ENCODE measurements at places on chromosomes 7 and 10.

GRCh38 chr7:44796034-44796503 lies 412 bp upstream of the PPIA start:
- no peak for DNase-seq

- no peak for DNase-seq
These were observed 230.8 kb upstream of the GHITM start for GRCh38 chr10:83908506-83908905.

GRCh38 chr7:33836797-33837355 lies 68.5 kb upstream of the BMPER start:
- no peak for DNase-seq

GRCh38 chr7:107069457-107069856 lies 25.0 kb downstream of the PRKAR2B start:
- DNase-seq, result no peak

DNA sequence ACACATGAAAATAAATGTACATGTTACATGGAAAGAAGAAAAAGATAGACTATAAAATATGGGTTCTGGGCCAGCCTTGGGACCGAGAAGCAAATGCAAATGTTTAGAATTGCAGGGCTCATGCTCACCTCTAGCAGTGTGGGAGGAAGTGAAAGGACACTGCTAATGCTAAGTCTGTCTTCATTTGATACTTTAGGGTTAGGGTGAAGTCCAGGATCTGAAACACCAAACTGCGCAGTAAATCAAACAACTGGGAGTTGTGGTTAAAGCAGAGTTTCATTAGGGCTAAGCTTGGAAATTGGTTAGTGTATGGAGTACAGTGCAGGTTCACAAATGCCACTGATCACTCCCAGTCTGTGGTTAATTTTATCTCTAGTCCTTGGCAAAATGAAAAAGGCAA lies 73.2 kb upstream of the PDK4 start:
- DNase-seq, result no peak

DNA sequence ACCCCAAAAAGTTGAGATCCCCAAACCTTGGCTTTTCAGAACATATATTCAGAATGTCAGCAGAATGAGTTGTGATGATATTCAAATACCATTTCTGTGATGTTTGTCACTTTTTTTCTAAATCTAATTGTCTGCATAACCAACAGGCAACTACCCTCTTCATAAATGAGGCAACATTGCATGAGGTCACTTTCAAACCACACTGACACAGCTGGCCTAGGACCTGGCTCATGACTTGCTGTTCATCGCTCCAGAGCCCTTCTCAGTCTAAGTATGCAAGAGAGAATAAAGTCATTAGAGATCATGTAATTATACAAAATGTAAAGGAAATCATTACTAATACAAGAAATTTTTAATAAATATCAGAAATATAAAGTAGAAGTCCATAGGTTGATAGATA lies 681.9 kb downstream of the GRM8 start:
- no peak for DNase-seq

GRCh38 chr7:144991041-144991440 lies 155.2 kb upstream of the TPK1 start:
- DNase-seq, result no peak

DNA sequence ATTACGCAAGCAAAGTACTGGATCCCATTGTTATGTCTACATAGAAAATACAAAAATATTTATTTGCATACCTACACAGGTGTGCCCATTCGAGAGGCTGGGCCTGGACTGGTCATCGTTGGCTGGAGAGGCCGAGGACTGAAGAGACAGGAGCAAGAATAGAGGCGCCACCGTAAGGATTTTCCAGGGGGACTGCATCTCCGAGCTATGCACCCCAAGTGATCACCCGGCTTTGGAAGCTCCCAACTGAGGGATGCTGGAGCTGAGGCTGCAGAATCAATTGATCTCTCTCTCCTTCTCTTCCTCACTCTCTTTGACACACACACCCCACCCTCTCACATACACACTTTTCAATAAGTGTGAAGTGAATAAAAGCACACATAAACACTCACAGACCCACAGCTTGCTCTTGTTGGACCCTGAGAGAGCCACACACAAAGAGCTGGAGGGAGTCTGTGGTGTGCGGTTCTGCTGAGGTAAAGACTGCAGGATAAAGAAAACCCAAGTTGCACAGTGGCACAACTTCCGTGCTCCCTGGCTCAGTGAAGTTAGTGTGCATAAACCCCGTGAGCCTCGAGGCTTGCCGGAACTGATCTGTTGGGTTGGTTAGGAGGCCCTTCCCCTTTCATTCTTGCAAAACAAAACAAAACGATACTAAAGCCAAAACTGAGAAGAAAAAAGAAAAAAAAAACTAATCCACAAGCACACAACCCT lies at the start of gene AOAH:
Gene AOAH (minus strand): TSS at position 544 of the 714 bp plus-strand sequence. CDS start 346 bp downstream, at position 198.
- no peak for DNase-seq

- no peak for DNase-seq
These were observed 319.0 kb downstream of the GRID1 start for GRCh38 chr10:86047588-86047987.

DNA sequence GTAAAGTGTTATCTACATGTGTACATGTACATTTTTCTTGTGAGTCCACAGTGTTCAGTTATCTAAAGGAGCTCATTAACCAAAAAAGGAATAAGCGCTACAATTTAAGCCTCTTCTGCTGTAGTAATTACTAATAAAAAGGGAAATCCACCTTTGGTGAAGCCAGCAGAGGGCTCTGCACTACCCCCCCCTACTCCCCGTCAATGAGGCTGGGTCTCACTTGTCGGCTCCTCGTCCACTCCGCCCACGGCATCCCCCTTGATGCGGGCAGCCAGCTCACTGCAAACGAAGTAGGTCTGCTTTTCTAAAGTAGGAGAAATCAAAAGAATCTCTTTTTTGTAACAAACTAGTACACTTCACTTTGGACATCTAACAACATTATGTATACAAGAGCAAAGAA lies 4.7 kb upstream of the WASHC2A start:
- DNase-seq, result no peak

- DNase-seq, result no peak
These were observed 137.0 kb downstream of the RAPGEF5 start for GRCh38 chr7:22219739-22220493.

DNA sequence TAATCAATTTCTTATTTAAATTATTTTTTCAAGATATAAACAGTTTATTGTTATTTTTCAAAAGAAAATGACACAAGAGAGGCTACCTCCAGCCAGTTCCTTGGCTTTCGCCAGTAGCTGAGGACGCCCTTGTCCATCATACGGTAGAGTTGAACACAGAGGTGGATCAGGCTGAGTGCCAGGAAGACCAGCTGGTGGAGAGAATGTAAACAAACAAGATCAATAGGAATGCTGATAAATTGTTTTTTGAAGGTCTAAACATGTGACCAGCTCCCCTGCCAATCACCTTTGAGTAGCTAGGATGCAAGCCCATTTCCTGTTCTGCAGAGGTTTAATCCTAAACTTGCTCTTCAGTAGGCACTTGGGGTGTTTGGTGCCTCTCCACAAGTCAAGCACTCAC lies 138.9 kb downstream of the PKD1L1 start:
- no peak for DNase-seq

- no peak for DNase-seq
These were observed 312.6 kb downstream of the FGFR2 start for GRCh38 chr10:121285406-121286196.

DNA sequence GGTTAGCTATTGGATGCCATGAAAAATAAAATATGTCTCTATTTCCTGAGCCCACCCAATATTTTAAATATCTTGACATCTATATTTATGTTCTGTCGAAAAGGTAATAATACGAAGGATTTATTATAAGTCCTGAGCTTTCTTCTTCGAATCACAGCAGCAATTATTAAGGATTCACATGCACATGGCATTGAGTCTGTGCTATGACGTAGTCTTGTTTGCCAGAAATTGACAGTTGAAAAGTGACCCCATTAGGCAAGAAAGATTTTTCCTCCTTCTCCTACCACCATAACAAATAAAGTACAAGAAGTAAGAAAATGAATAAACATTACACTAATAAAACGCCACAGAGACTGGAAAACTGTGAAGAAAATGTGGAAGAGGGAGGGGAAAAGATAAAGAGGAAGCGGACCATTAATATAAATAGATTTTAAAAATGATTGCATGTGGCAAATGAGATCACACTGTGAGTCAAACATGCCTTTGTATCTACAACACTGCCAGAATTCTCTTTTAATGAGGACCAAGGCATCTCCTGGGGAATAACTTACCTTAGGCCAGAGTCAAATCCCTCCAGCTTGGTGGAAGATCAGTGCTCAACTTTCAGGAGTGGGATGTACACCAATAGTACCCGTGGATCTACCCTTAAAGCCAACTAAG lies 21.6 kb downstream of the FZD1 start:
- no peak for DNase-seq

- no peak for DNase-seq
These were observed 19.9 kb upstream of the CRHR2 start for GRCh38 chr7:30702200-30702599.

DNA sequence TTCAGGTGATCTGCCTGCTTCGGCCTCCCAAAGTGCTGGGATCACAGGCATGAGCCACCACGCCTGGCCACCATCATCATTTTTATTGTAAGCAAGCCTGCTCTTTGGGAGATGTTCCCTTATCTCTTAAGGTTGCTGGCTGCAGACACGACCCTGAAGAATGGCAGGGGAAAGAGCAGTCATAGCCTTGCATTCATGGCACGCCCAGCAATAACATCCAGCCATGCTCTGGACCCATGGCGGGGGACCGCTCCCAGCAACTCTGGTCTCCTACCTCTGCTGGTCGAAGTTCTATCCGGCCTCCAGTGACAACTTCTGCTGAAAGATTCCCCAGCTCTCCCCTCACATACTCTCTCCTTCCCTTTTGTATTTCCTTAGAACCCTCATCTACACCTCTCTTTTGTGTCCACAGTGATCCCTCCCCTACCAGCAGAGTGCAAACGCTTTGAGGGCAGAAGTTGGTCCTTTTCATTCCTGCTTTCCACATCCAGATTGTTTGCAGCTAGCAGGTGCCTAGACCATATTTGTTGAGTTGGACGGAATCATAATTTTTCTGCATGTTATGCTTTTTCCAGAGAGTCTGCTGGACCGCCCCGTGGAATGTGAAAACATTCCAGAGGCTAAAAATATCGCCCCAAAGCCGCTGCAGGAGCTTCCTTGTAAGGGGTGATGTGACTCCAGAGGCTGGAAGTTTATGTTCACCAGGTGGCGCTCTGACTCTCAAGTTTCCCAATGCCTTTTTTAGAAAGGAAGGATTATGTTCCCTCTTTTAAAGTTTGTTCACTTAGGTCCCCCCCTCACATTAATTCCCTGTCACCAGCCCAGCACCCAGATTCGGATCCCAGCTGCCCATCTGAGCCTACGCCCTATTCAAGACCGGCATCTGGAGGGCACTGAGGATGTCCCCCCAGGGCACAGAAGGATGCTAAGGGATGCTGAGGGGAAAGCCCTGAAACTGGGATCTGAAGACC lies 4.3 kb upstream of the MARVELD1 start:
- no peak for DNase-seq

DNA sequence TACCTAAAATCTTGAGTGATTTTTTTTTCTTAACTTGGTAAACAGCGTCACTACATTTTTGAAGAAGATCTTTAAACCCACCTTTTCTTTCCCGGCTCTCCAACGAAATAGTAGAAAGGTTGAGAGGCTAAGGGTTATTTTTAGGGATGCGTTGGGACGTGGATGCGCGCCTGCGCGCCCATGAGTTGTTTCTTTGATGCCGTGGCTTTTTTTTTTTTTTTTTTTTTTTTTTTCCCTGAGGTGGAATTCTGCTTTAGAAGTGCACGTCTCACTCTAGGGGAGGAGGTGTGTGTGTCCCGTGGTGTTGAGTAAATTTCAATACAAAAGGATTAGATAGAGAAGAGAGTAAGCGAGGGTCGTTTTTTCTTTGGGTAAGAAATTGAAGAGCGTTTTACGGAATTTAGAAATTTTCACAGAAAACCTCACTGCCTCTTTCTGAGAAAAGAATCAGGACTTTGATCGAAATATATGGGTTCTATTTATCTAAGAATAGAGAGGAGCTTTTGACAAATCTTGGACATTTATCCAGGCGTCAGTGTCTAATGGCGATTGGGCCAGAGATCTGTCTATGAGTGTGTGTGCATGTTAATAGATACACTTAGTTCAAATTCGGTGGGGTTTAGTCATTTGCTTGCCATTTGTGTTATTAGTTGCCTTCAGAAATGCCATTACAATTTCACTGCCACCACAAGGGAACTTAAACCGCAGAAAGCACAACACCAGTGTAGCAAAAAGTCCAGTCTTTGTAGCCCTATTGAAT lies 1.2 kb upstream of the SP8 start:
- DNase-seq, result no peak

GRCh38 chr10:54985732-54986131 lies 184.7 kb upstream of the PCDH15 start:
- no peak for DNase-seq

DNA sequence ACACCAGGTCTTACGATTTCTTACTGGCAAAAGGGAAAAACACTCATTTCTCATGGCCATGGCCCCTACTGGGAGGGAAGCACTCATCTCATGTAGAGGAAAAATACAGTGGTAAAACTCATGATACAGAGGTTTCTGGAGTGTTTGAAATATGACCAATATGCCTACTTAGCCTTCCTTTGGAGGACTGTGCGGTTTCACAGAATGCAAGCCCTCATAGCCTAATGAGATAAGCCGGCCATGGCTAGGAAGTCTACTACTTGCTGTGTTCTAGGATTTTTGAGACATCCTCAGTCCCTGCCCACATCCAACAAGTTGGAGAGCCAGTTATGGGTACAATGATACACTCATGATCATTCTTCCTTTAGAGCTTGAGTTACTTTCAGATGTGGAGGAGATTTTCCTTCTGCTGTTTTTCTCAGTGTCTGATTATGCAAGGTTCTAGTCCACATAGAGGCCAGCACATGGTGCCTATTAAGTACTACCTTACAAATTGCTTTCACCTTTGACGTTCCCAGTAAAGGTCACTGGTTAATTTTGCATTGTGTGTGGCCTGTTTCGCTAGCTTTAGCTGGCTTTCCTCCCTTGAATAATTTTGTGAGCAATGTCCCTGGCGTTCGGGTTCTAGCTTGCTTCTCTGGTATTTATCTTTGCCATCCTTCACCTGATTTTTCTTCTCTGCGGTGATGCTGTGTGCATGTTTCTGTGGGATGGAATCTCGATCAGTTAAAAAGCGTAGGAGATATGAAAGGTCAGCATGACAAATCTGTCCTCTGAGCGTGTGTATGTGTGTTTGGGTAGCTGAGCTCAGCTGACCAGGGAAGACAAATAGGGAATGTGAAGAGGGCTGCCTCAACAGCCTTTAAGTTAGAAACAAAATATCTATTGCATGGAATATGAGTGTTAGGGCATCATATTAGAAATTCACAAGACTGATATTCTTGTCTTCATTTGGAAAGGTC lies 295.4 kb downstream of the LRMDA start:
- DNase-seq, result no peak

GRCh38 chr7:152504367-152504766 lies 68.6 kb upstream of the KMT2C start:
- no peak for DNase-seq

GRCh38 chr7:151724920-151725584 lies 151.9 kb downstream of the PRKAG2 start:
- no peak for DNase-seq

- no peak for DNase-seq
These were observed 2.8 kb downstream of the RBP3 start for GRCh38 chr10:47350671-47351640.
